ENCODE measurements at places on chromosomes 13 and 19.

- no peak for DNase-seq
Measured at GRCh38 chr13:106530171-106530851, 5.2 kb downstream of the EFNB2 start.

- peak; percentile 52 for DNase-seq
Measured at GRCh38 chr13:48532256-48532505, 699 bp downstream of the RCBTB2 start.

- DNase-seq = no peak
Measured at GRCh38 chr13:58379221-58379620, 747.7 kb downstream of the PCDH17 start.

- DNase-seq = peak; percentile 35
Measured at GRCh38 chr19:35267353-35267817, 1.4 kb upstream of the USF2 start.

GRCh38 chr19:18995804-18996241 lies 37.5 kb downstream of the SUGP2 start:
- peak; percentile 85 for DNase-seq

All from EL (cell line).